ENCODE measurements at places on chromosomes 2 and 18.

GRCh38 chr2:11507517-11507916 lies 26.3 kb upstream of the GREB1 start:
- no peak for DNase-seq

DNA sequence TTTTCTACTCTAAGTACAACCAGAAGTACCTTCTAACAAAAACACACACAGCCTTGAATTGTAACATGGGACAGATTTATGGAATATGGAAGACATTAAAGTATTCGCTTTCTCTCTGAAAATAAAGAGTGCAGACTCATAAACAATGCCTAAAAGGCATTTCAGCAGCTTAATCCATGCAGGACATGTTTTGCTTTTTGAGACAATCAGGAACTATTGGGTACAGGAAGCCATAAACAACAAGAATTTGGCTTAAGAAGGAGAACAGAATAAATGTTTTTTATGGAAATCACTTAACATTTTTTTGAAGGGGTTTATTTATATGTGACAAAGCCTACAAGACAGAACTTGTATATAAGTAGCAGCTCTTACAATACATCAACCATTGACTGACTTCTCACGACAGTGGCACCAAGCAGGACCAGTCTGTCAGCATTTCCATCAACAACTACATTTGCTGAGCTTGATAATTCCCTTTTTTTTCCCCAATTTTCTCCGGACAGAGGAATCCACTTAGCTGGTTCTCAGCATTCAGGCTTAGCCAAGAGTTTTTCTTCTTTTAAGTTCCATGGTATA lies 140.1 kb downstream of the EXOC6B start:
- no peak for DNase-seq

- no peak for DNase-seq
Observed at GRCh38 chr2:168666339-168666738, 136.1 kb upstream of the NOSTRIN start.

DNA sequence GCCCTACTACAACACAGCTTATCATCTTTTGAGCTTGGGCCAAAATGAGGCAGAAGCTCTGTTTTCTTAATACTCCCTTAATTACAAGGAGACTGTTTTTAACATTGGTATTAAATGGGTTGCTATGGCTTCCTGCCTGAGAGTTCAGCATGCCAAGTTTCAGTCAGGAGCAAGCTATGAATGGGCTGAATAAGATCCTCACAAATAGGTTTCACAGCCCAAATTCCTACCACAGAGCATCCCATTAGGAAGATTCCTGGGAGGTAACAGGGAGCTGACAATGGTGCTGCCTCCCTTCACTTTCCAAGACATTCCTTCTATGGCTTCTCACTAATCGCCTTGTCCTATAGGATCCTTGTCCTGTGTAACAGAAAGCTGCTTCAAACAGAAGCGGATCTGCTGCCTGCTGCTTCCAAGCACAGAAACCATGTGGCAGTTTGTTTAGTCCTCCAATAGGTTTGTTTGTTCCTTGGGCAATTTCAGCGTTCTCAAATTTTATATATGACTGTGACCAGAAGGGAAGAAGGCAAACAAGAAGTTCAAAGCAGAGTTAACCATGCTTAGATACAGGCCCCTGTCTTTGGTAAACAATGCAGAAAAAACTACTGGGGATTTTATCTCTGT lies 70.9 kb downstream of the NCKAP5 start:
- no peak for DNase-seq

DNA sequence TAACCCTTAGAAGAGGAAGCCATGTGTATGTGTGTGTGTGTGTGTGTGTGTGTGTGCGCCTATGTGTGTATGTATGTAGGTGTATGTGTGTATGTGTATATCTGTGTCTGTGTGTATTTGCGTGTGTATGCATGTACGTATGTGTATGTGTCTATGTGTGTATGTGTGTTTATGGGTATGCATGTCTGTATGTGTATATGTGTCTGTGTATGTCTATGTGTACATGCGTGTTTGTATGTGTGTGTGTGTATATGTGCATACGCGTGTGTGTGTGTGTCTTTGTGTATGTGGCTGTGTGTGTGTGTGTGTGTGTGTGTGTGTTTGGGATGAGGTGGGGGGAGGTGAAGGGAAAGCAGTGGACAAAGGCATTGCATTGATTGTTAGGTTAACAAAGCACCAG lies 380.2 kb downstream of the HRH4 start:
- no peak for DNase-seq

Measured in NCI-H1694 (cell line).